ENCODE measurements at places on chromosomes 2 and 18.
A peak's percentile ranks its signal among the peaks of the same experiment; 100 is the strongest.

GRCh38 chr2:114046373-114046772 is 156.5 kb downstream of the ACTR3 start:
- no peak for DNase-seq

GRCh38 chr18:48933578-48934414 is 17.0 kb downstream of the SMAD7 start:
- peak; percentile 62 for DNase-seq

DNA sequence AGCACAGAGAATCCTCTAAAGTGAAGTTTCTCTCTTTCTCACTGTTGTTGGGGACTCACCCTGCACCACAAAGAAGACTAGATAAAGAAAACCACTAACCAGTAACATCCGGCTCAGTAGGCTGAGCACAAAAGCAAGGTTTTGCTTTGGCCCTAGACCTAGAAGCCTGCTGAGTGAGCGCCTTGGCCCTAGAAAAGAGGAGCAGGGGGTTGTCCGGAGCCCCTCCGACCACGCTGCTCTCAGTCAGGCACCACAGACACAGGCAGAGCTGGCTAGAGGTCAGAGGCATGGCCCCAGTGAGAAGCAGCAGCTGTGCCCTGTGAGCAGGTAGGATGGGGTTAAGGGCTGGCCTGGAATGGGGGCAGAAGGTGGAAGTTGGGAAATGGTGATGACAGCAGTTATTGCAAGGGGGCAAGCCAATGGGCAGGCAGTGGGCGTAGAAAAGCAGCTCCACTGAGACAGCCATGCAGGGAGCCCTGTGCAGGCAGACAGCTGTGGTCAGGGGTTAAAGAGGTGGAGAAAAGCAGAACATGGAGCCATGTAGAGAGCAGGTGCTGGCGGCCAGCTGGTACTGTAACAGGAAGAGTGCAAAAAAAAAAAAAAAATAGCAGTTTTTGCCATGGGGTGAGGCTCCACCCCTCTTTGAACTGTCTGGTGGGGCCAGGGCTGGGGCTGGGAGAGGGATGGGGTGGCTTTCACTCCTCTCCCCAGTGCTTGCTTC is 36.9 kb upstream of the SLC14A1 start:
- no peak for DNase-seq

- no peak for DNase-seq
Observed at GRCh38 chr2:104052356-104052755, 801.6 kb upstream of the POU3F3 start.

- peak; percentile 51 for DNase-seq
Observed at GRCh38 chr2:150387586-150388288, 99.7 kb downstream of the RND3 start.
